ENCODE measurements at places on chromosomes 5 and 9. TPM values are rescaled to one million over a fixed set of nuclear protein-coding genes. Genes with fewer than 3 reads are reported as not detected.

FBXL17 gene
- total RNA-seq: 34.9 TPM

TNC gene
- not detected for total RNA-seq

SMIM15 gene
- 24.1 TPM for total RNA-seq

DNA sequence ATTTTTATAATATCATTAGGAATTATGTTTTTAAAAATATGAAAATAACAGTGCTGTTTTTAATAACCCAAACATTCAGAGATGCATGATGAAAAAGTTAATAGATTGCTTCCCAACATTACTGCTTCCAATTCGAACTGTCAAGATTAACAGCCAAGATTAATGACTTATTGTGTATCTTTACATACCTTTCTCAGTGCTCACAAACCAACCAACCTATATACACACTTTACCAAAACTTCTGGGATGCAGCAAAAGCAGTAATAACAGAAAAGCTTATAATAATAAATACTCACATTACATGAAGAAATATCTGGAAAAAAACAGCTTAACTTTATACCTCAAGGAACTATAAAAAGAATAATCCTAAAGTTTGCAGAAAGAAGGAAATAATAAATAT is 82.1 kb downstream of the TMEM232 start:
- no peak for DNase-seq
- no peaks in the 10 kb centered on the region for H3K4me1 ChIP-seq
- H3K36me3 ChIP-seq: no peaks in the 10 kb centered on the region
- no peak overlapping the region for H3K4me3 ChIP-seq
- H3K27me3 ChIP-seq: no peaks in the 10 kb centered on the region
- H3K27ac ChIP-seq: no peak overlapping the region

DNA sequence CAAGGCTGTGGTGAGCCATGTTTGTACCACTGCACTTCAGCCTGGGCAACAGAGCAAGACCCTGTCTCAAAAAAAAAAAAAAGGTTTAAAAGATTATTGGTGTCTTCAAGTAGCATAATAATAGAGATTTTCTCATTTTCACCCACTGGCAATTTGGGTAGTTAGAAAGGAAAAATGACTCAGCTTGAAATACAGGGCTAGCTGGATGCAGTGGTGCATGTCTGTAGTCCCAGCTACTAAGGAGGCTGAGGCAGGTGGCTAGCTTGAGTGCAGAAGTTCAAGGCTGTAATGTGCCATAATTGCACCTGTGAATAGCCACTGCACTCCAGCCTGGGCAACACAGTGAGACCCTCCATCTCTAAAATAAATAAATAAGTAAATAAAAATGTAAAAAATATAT is 111.1 kb downstream of the ARRDC3 start:
- peaks cover 8% of the 10 kb centered on the region for H3K4me1 ChIP-seq
- no peak for DNase-seq
- no peak overlapping the region for H3K4me3 ChIP-seq
- H3K27ac ChIP-seq: no peak overlapping the region
- H3K36me3 ChIP-seq: no peaks in the 10 kb centered on the region
- H3K27me3 ChIP-seq: no peaks in the 10 kb centered on the region

DNA sequence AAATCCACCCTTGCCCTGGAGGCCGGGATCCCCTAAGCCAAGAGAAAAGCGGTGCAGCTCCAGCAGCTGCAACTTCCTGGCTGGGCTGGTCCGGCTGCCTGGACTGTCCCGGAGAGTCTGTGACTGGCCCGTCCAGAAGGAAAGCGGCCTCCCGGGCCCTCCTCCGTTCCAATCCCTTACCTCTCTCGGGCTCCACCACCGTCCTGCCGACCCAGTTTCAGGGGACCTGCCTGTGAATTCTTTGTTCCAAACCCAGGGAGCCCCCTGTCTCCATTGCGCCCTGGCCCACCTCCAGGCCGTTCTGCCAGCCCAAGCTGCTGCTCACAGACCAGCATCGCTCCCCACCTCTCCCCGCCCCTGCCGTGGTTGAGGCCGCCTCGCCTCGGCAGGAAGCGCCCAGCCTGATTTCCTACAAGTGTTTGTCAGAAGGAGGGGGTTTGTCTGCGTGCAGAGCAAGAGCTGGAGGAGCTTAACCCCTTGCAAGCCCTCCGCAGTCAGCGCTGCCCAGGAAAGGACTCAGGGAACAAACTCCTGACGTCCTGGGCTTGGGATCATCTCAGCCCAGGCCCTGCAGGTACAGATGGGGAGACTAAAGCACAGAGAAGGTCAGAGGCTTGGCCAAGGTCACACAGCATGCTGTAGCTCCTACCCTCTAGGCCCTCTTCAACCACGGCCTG is at the start of gene AKNA:
Gene AKNA, minus strand, starts transcription at position 303 of the 677 bp plus-strand sequence. CDS start 6,649 bp downstream, outside the sequence.
- peaks cover 6% of the 10 kb centered on the region for H3K36me3 ChIP-seq
- peak within 1 kb of the TSS; percentile 100 for H3K27ac ChIP-seq
- peak within 1 kb of the TSS; percentile 88 for H3K4me3 ChIP-seq
- peak; percentile 71 for DNase-seq

GRCh38 chr5:139150367-139150999 is 47.7 kb downstream of the SIL1 start:
- no peak overlapping the region for H3K27ac ChIP-seq
- no peaks in the 10 kb centered on the region for H3K4me1 ChIP-seq

DNA sequence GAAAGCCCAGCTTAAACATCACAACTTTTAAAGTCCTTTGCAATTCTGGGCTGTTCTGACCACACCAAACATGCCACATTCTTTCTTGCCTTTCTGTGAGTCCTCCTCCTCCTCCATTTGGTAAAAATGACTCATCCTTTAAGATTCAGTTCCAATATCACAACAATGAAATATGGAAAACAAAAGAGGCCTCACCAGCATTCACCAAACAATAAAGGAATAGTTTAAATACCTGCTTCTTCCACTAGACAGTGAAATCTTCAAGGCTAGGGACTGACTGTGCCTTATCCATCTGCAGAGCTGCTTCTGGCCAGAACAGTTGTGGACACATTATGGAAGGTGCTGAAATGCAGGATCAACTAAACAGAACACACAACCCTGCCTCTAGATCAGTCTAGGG is 36.0 kb downstream of the NR6A1 start:
- no peak overlapping the region for H3K27ac ChIP-seq
- no peak overlapping the region for H3K4me3 ChIP-seq
- no peaks in the 10 kb centered on the region for H3K27me3 ChIP-seq
- no peaks in the 10 kb centered on the region for H3K4me1 ChIP-seq
- H3K36me3 ChIP-seq: no peaks in the 10 kb centered on the region
- DNase-seq: no peak

SGCD gene
- total RNA-seq: 1.4 TPM

DNA sequence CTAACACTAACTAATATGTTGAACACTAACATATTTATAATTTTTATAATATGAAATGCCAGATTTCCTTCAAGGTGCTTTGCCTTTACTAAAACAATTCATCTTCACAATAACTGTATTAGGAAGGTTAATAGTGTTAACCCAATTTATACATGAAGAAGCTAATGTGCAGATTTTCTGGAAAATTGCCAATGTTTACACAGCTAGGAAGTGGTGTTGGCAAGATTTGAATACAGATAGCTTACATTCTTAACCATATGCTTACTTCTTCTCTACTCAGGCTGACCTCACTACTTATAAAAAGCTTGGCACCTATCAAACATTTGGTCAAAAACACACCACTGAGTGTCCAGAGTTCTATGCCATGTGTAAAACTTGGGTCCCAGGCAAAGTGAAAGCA is 445.4 kb upstream of the ITGA1 start:
- no peak for DNase-seq
- no peaks in the 10 kb centered on the region for H3K27me3 ChIP-seq
- no peaks in the 10 kb centered on the region for H3K4me1 ChIP-seq
- H3K4me3 ChIP-seq: no peak overlapping the region
- H3K27ac ChIP-seq: no peak overlapping the region
- no peaks in the 10 kb centered on the region for H3K36me3 ChIP-seq

CD14 gene
- total RNA-seq: 7.0 TPM

- no peak overlapping the region for H3K4me3 ChIP-seq
- H3K4me1 ChIP-seq: peaks cover 10% of the 10 kb centered on the region
- no peak overlapping the region for H3K27ac ChIP-seq
- H3K36me3 ChIP-seq: no peaks in the 10 kb centered on the region
- DNase-seq: no peak
Measured at GRCh38 chr5:135055396-135055795, 21.4 kb upstream of the PITX1 start.

EIF4EBP3 gene
- 5.8 TPM for total RNA-seq

Data from natural killer cell (primary cell).